ENCODE measurements at places on chromosomes 12 and 14. TPM values are rescaled to one million over a fixed set of nuclear protein-coding genes. Genes with fewer than 3 reads are reported as not detected.

BAG5 gene
- total RNA-seq, result 29.1 TPM

DNA sequence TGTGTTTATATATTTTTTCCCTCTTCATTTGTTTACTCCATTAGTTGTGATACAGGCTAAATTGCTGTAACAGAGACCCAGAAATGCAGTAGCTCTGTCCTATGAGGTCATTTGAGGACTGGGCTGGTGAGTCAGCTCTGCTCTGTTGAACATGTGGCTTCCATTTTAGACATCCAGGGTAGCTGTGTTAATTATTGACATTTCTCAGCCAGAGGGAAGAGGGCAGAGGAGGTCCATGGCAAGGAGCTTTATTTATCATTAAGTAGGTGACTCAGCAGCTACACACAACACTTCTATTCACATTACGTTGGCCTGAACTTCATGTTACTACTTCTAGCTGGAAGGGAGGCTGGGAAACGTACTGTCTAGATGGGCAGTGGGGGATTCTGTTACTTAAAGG, 85.4 kb downstream of the PTCSC3 start:
- DNase-seq, result no peak
- peaks cover 5% of the 10 kb centered on the region for H3K27me3 ChIP-seq
- no peaks in the 10 kb centered on the region for H3K36me3 ChIP-seq
- H3K4me3 ChIP-seq, result no peak overlapping the region
- no peak overlapping the region for H3K27ac ChIP-seq
- no peaks in the 10 kb centered on the region for H3K4me1 ChIP-seq

GRCh38 chr12:130121226-130122000, 40.9 kb upstream of the FZD10 start:
- H3K4me3 ChIP-seq, result no peak overlapping the region
- no peaks in the 10 kb centered on the region for H3K27me3 ChIP-seq
- H3K4me1 ChIP-seq, result no peaks in the 10 kb centered on the region
- no peaks in the 10 kb centered on the region for H3K36me3 ChIP-seq

RBM19 gene
- total RNA-seq, result 32.4 TPM

- peaks cover 49% of the 10 kb centered on the region for H3K27me3 ChIP-seq
- no peak overlapping the region for H3K27ac ChIP-seq
- no peak for DNase-seq
- H3K36me3 ChIP-seq, result no peaks in the 10 kb centered on the region
- H3K4me3 ChIP-seq, result no peak overlapping the region
Measured at GRCh38 chr12:106131676-106132075, 7.1 kb downstream of the NUAK1 start.

DNA sequence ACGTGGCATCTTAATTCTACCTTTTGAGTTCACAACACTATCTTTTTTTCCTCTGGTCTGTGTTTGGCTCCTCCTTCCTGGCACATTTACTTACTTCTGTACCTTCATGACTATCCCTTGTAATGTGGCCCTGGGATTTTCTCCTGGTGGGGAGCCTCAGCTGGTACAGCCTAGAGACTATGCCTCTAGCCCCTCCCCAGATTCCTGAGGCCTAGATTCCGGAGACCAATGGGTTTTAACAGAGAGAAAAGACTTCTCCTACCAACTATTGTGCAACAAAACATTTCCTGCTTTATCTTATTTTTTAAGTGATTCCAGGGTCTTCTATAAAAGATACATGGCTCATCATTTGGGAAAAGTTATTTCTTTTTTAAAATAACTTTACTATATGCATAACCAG, 216.2 kb upstream of the KRR1 start:
- no peak overlapping the region for H3K27ac ChIP-seq
- H3K27me3 ChIP-seq, result no peaks in the 10 kb centered on the region
- peaks cover 15% of the 10 kb centered on the region for H3K4me1 ChIP-seq
- no peak for DNase-seq
- H3K4me3 ChIP-seq, result no peak overlapping the region

- no peaks in the 10 kb centered on the region for H3K27me3 ChIP-seq
- no peak for DNase-seq
- H3K27ac ChIP-seq, result peak overlapping the region; percentile 96
- H3K36me3 ChIP-seq, result peaks cover 70% of the 10 kb centered on the region
- peaks cover 67% of the 10 kb centered on the region for H3K4me1 ChIP-seq
- H3K4me3 ChIP-seq, result peak overlapping the region; percentile 94
Measured at GRCh38 chr14:91115986-91116770, 2.3 kb downstream of the DGLUCY start.

DNA sequence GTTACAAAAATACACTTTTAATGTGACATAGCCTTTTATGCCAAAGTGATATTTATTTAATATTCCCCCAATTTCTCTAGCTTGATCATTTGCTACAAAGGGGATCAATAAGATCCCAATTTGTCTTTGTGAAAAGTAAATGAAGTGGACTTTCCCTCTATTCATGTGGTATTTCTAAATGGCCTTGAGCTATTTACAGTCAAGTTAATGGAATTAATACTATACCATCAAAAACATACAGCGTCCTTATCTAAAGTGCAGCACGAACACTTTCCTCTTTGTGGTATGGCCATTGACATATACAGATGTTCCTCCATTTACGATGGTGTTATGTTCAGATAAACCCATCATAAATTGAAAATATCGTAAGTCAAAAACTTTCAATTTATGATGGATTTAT, 23.2 kb downstream of the CFL2 start:
- H3K4me1 ChIP-seq, result peaks cover 11% of the 10 kb centered on the region
- H3K36me3 ChIP-seq, result no peaks in the 10 kb centered on the region
- no peak overlapping the region for H3K27ac ChIP-seq
- H3K27me3 ChIP-seq, result peaks cover 10% of the 10 kb centered on the region

DNA sequence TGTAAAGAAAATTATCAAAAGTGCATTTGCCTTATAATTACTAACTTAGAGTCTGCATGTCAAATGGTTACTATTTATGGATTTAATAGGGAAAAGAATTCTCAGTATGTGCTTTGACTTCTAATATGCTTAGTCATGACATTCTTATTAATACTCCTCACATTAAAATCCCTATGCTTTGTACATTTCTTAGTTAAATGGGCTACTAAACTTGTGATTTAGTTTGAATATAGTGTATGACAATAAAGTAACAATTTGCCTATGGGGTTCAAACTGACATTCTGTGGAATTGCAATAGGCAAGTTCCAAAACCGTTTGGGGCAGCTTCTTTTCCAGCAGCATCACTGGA, 361.9 kb upstream of the TMTC1 start:
- DNase-seq, result no peak
- no peaks in the 10 kb centered on the region for H3K36me3 ChIP-seq
- H3K4me1 ChIP-seq, result no peaks in the 10 kb centered on the region
- no peak overlapping the region for H3K4me3 ChIP-seq
- H3K27me3 ChIP-seq, result no peaks in the 10 kb centered on the region
- H3K27ac ChIP-seq, result no peak overlapping the region

GRCh38 chr14:73462048-73462715, 3.8 kb upstream of the NUMB start:
- H3K27me3 ChIP-seq, result no peaks in the 10 kb centered on the region
- H3K27ac ChIP-seq, result no peak overlapping the region
- DNase-seq, result no peak
- no peak overlapping the region for H3K4me3 ChIP-seq
- H3K4me1 ChIP-seq, result peaks cover 55% of the 10 kb centered on the region

DNA sequence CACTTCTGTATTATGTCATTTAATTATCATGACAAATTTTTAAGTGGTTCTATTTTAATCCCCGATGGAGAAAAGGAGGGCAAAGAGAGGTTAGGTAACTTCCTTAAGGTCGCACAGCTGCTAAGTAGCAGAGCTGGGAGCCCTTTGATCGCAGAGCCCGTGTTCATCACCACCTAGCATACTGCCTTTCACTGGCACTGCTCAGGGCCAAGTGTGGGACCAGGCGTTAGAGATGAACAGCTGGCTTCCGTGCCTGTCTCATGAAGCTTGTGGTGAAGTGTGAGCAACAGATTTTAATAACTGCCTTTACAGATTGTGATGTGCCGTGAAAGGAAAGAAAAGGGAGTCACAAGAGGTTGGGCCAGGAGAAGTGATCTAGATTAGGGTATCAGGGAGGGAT, 273.6 kb downstream of the AKAP6 start:
- DNase-seq, result no peak
- H3K27ac ChIP-seq, result no peak overlapping the region
- no peaks in the 10 kb centered on the region for H3K27me3 ChIP-seq
- no peaks in the 10 kb centered on the region for H3K4me1 ChIP-seq
- H3K36me3 ChIP-seq, result no peaks in the 10 kb centered on the region

DNA sequence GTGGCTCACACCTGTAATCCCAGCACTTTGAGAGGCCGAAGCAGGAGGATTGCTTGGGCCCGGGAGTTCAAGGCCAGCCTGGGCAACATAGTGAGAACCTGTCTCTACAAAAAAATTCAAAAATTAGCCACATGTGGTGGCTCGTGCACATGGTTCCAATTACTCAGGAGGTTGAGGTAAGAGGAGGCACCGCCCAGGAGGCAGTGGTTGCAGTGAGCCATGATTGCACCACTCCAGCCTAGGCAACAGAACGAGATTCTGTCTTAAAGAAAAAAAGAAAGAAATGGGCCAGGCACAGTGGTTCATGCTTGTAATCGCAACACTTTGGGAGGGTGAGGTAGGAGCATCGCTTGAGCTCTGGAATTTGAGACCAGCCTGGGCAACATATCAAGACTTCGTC, 33.5 kb downstream of the MAP1LC3B2 start:
- H3K27me3 ChIP-seq, result peaks cover 9% of the 10 kb centered on the region
- peak; percentile 20 for DNase-seq
- peaks cover 2% of the 10 kb centered on the region for H3K36me3 ChIP-seq
- no peak overlapping the region for H3K27ac ChIP-seq
- peaks cover 33% of the 10 kb centered on the region for H3K4me1 ChIP-seq

CCDC91 gene
- total RNA-seq, result 24.6 TPM

OTOGL gene
- not detected for total RNA-seq

DNA sequence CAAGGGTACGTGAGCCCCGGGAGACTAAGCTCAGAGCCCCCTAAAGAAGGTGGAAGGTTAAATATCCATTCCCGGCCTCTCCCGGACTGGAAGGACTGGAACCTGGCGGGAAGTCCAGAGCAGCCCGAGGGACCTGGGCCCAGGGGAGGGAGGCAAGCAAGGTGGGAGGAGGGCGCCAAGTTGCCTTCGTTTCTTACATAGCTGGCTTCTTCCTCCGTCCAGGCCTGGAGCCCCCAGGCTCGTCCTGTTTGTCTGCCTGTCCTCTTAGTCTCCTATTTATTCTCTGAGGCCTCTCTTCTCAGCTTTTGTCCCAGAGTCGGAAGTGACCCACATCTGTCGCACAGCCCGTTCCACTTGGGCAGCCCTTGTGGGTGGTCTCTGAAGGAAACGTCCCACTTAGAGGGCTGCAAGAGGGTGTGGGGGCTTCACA, 745 bp downstream of the PCK2 start:
- DNase-seq, result peak; percentile 32
- peaks cover 39% of the 10 kb centered on the region for H3K4me1 ChIP-seq

DNA sequence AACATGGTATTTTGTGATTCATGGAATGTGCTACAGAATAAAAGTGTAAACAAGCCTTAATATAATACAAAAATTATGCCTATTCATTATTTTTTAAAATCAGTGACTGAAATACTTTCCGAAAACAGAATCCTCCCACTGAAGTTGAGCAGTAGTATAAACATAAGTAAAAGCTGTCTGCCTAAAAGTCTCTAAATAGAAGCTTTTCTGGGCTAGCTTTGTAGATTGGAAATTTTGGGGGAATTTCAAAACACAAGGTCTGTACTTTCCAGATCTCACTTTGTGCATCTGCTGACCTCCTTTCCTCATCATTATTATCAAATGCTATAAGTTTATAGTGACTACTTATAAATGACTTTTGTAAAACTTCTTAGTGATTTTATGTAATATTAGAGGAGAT, 80.4 kb upstream of the TRHDE start:
- no peaks in the 10 kb centered on the region for H3K36me3 ChIP-seq
- no peaks in the 10 kb centered on the region for H3K27me3 ChIP-seq
- H3K4me1 ChIP-seq, result no peaks in the 10 kb centered on the region

GRCh38 chr14:103078420-103078749, 5.6 kb upstream of the LBHD2 start:
- peaks cover 4% of the 10 kb centered on the region for H3K4me1 ChIP-seq
- no peak overlapping the region for H3K4me3 ChIP-seq
- H3K27ac ChIP-seq, result no peak overlapping the region
- no peaks in the 10 kb centered on the region for H3K36me3 ChIP-seq

Data from activated CD4-positive, alpha-beta memory T cell treated with anti-CD3 and anti-CD28 coated beads, Interleukin-2, amount 10 ng/mL, durations not matched to agents 7 days and 5 days (primary cell).